Panc1 (cell line): ENCODE measurements at places on chromosomes 2 and 18.

DNA sequence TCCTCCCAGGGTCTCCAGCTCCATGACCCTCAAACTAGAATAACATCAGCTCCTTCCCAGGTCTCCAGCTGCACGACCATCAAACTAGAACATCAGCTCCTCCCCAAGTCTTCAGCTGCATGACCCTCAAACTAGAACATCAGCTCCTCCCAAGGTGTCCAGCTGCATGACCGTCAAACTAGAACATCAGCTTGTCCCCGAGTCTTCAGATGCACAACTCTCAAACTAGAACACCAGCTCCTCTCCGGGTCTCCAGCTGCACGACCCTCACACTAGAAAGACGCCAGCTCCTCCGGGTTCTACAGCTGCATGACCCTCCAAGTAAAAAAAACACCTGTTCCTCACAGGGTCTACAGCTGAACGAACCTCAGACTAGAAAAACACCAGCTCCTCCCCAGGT lies 312.9 kb upstream of the TFPI start:
- no peak for DNase-seq

DNA sequence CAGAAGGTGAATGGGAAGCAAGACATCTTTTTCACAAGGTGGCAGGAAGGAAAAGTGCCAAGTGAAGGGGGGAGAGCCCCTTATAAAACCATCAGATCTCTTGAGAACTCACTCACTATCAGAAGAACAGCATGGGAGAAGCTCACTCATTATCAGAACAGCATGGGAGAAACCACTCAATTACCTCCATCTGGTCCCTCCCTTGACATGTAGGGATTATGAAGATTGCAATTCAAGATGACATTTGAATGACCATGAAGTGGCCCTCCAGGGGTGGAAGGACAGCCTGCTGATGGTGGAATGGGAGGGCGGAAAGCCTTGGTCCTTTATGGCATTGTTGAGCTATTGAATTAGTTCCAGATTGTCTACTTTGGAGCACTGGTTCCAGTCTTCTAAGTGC lies 413.0 kb upstream of the MEX3C start:
- no peak for DNase-seq

- no peak for DNase-seq
Measured at GRCh38 chr2:24448797-24449196, 42.3 kb upstream of the NCOA1 start.

- no peak for DNase-seq
Measured at GRCh38 chr2:140667203-140667602, 1463.6 kb downstream of the LRP1B start.

- no peak for DNase-seq
Measured at GRCh38 chr2:159035790-159036411, 67.5 kb downstream of the TANC1 start.

DNA sequence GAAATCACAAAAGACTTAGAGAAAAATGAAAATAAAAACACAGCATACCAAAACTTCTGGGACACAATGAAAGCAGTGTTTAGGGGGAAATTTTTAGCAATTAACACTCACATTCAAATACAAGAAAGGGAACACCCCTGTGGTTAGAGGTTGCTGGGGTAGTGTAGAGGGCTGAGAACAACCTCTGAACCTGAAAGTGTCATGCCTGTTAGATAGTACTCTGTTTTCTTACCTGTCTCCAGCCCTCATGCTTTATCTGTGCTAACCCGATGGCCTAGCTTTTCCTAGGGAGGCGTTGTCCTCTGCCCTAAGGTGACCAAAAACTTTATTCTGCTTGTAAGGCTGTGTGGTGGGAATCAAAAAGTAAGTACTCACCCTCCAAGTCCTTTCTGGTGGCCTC lies 122.6 kb upstream of the OTX1 start:
- no peak for DNase-seq

DNA sequence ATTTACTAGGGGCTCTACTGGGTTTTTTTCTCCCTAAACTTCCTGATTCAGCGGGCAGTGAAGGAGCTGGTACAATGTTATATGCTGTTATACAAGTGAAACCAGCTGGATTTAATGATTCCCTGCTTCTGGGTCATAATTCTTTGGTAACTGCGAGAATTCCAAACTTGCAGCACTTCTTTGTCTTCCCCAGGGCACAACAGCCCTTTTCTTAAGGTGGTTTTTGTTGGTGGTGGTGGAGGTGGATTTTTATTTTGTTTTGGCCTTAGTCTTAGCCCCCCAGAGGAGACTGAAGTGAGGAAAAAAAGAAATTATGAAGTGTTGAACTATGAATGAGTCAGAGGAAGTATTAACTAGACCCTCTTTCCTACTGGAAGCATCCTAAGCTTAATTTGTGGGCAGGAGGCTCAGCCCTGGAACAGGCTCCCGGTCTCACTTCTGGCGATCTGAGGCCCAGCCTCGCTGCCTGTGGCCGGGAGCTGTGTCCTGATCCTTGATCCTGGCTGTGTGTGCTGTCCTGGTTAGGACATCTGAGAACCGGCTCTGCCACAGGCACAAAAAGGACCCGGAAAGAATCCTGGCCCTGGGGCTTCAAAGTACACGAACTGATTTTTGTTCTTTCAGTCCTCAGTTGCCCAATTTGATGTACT lies 141.9 kb downstream of the LYPD6B start:
- DNase-seq, result no peak

GRCh38 chr2:37365669-37366068 lies 21.2 kb downstream of the QPCT start:
- no peak for DNase-seq

DNA sequence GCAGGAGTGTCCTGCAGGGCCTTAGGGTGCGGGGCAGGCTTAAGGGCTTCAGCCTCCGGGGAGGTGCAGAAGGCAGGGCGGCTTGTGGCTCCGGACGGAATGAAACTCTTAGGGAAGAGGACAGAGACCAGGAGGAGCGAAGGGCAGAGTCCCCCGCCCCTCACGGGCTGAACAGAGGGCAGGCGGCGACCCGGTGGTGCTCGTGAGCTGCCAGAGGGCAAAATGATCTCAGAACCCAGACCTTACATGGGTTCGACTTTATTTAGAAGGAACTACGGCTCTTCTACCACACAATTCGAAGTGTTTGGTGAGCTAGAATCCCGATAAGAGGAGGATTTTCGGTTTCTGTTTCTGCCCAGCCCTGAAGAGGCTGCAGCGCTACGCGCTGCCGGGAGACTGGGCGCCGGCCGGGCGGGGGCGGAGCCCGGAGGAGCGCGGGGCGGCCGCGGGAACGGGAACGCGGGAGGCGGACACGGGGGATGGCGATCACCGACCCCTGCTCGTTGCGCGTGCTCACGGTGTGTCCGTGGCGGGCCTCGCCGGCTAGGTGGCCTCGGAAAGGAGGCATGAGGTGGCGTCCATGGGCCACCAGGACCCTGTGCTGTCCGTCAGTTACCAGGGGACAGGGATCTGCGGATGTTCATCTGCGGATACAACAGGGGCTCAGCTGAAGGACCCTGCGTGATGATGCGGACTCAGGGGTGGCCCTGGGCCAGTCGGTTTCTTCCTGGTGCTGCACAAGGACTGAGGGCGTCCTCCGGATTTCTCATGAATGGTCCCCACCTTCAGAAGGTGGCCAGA lies 4.2 kb upstream of the SP100 start:
- no peak for DNase-seq

GRCh38 chr2:169136885-169137534 lies 67.6 kb downstream of the DHRS9 start:
- no peak for DNase-seq

DNA sequence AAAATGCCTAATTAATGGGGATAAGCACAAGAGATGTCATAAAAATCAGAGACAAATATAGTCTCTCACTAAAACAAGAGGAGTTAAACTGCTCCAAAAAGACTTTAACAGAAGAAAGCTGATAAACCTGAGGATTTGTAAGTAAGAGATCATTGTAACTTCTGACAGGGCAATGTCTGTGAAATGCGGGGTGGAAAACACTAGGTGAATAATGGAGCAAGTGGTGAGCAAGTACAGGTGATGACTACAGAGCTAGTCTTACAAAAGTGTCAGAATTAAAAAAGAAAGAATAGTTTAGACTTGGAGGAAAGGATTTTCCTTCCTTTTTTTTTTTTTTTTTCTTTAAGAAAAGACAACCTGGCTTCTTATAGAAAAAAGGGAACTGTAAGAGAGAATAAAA lies 22.7 kb downstream of the ATAD2B start:
- no peak for DNase-seq

- no peak for DNase-seq
Measured at GRCh38 chr18:9596226-9596625, 18.1 kb downstream of the PPP4R1 start.

GRCh38 chr2:160465002-160465401 lies 28.6 kb downstream of the RBMS1 start:
- DNase-seq, result no peak

DNA sequence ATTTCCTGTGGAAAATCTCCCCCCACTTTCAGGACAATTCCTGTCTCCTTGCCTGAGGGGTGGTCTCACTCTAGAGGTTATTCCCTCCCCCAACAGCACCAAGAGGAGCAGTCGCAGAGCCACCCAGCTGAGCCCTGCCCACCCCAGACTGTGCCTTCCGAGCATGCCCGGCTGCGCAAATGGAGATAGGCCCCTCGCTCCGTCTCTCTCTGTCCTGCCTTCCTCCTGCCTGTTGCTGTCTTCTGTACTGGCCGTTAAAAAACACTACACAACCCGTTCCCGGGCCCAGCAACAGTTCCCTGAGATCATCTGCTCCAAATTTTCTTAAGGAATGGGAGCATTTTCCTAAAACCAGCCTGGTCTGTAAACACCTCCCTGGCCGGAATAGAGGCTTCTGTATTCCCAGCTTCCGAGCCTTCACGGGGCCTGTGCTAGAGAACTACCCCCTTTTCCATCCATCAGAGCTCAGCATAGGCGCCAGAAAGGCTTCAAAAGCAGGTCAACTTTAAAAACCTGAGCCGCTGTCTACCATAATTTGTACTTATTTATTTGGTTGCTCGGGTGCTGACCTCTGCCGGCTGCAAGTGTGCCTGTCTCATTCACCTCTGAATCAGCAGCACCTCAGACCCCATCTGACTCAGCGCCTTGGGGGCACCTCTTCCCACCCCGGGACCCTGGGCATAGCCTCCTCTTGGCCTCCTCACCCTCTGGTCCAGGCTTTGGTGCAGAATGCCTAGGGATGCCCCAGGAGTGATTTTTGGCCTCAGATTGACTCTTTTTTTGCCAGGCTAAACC lies 159.4 kb downstream of the PXDN start:
- DNase-seq, result no peak

DNA sequence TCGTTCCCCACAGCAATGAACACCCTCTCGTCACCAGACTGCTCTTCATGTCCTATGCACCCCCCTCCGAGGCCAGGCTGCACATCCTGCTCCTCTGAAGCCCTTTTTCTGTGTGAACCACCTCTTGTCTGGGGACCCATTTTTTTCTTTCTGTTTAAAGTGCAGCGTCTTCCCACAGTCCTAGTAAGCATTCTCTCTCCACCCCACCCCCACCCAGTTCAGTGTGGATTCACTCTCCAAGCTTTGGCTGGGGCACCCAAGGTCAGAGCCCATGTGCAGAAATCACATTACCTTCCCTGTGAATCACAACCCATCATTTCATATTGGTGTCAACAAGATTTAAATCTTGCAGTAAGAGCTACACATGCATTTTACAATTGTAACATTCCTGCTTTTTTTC lies 26.4 kb upstream of the PKDCC start:
- DNase-seq, result no peak

DNA sequence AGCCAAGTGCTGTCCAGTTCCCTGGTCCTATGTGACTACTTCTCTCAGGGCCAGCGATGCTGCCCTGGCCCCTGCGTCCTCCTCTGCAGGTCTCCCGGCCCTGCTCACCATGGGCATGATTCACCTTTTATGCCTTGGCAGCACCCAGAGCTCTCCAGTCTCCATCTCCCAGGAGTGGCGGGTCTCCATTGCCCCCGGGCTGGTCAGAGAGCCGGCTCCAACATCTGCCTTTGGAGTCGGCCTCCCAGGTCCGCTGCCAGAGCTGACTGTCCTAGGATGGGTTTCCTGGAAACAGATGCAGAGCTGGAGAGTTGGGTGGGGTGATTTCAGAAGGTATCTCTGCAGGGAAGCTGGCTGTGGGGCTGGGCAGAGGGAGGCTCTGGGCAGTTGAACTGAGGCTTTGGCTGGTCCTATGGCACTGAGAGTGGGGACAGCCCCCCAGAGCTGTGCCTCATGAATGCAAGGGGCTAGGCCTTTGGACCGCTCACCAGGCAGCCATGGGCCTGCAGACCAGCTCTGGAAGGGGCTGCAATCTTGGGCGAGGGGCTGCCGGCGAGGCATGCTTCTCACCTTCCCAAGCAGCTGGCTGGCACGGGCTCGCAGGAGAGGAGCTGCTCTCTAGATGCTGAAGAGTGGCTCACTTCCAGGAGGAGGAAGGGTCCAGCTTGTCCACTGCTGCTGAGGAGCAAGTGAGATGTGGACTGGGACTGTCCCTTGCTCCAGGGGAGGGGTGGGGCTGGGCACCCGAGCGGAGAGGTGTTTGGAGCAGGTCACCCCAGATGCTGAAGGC lies 59.8 kb upstream of the HS6ST1 start:
- no peak for DNase-seq

- no peak for DNase-seq
Measured at GRCh38 chr2:16625201-16625729, 40.4 kb downstream of the CYRIA start.

DNA sequence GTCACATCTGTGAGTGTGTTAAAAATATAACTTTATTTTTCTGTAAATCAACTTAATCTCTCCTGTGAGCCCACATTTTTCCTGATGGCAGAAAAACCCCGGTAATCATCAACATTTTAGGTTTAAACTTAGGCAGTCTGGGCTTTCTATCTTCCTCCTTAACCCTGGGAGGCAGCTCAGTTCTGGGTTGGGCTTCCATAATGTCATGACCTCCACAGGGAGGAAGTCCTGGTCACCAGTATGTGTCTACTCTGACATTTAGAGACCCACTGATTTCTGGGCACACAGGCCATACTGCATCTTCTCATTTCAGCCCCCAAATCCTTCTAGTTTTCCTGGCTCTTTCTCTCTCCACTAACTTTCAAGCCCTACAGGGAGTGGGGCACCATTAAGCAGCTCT lies 181.2 kb downstream of the DYSF start:
- no peak for DNase-seq

DNA sequence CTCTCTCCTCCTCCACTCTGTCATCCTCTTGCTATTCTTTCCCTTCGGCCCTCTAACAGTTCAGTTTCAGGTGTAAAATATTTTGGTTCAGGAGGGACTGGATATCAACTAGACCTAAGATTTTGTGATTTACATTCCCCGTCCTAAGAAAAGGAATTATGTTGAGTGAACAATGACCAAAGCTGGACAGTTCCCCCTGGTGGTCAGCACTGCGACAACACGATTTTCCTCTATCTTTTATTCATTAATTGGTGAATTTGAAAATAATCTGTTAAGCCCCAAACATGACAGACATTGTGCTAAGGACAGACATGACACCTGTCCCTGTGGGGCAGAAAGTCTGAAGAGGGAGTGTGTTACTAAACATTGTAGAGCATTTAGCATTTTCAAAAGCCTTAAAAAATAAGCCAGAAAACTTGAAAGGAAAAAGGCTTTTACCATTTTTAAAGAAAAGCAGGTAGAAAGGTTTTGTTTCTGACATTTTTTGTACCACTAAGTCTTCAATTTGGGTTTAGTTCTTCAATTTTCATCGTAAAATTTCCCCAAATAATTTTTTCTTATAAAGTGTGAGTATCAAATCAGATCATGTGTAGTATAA lies 28.4 kb upstream of the GTF2A1L start:
- peak; percentile 35 for DNase-seq

GRCh38 chr2:189142893-189143759 lies 36.4 kb downstream of the COL5A2 start:
- DNase-seq, result peak; percentile 58

- no peak for DNase-seq
Measured at GRCh38 chr2:85390941-85391669, 19.1 kb downstream of the CAPG start.

- no peak for DNase-seq
Measured at GRCh38 chr18:43671431-43671830, 394.1 kb upstream of the SYT4 start.

GRCh38 chr2:69631402-69631801 lies 12.1 kb downstream of the AAK1 start:
- no peak for DNase-seq
